ENCODE measurements at places on chromosomes 2 and 18. TPM values are rescaled to one million over a fixed set of nuclear protein-coding genes. Genes with fewer than 3 reads are reported as not detected.

IDH1 gene
- total RNA-seq, result 166 TPM

HTR2B gene
- total RNA-seq, result not detected

C2orf15 gene
- total RNA-seq, result 6.9 TPM

DNA sequence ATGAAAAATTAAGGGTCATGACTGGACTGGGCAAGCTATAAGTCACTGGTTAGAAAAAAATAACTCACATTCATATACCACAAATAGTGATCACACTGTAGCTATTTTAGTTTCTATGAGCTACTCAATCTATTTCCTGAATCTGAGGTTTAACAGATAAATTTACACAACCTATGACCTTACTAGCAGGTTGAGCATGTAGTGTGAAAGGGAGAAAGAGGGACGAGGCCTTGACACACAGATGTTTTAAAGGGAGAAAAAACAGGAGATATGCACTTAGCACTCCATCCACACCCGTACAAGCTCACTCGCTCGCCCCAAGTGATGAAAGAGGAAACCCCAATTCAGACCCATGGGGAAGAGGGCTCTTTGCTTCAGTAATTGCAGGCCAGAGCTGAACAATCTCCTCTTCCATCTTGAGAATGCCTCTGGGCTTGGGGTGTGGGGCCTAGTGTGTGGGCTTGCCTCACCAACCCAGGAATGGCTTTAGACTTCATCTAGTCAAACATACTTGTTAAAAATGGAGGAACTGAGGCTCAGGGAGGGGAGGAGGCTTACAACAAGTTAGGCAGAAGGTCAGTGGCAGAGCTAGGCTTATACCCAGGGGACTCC, 10.7 kb downstream of the CYRIA start:
- H3K27ac ChIP-seq, result no peak overlapping the region
- H3K4me3 ChIP-seq, result no peak overlapping the region
- H3K27me3 ChIP-seq, result peaks cover 13% of the 10 kb centered on the region
- H3K4me1 ChIP-seq, result peaks cover 16% of the 10 kb centered on the region
- DNase-seq, result no peak

DNA sequence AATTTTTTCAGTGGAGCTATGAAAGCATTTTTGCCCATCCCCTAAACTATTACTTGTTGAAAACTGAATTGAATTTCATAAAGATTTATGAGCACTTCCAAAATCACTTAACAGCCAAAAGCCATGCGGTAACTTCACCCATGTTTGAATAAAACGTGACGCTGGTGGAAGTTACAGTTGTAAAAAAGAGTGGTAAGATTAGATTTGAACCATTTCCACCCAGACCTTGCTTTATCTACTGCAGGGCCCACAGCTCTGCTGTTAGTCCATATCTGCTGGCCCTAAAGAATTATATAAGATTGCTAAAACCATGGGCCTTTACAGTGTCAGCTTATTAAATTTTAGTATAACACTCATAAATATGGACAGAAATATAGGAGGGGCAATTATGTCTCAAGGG, 15.5 kb upstream of the ITGA4 start:
- no peak overlapping the region for H3K4me3 ChIP-seq
- DNase-seq, result no peak
- no peaks in the 10 kb centered on the region for H3K36me3 ChIP-seq
- H3K27me3 ChIP-seq, result no peaks in the 10 kb centered on the region

GRCh38 chr2:39689876-39690275, 24.2 kb downstream of the TMEM178A start:
- DNase-seq, result no peak
- H3K27me3 ChIP-seq, result peaks cover 39% of the 10 kb centered on the region
- no peak overlapping the region for H3K27ac ChIP-seq

GRCh38 chr2:200467806-200468681, 41.8 kb downstream of the KCTD18 start:
- no peaks in the 10 kb centered on the region for H3K27me3 ChIP-seq

DNA sequence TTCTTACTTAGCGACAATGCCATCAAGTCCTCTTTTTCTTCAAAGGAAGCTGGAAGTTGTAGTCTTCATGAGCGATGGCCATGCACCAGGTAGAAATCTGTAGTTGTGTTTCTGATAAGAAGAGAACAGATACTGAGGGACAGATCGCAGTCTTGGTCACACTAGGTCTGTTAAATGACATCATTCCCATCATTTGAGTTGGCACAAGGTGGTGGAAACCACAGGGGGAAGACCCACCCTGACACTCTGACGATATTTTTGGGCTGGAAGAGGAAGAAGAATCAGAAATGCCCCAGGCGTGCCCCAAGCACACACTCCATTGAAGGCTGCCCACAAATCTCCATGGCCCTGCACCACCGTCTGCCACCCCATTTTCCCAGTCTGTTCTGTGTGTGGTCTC, 89.0 kb upstream of the BOD1L2 start:
- H3K36me3 ChIP-seq, result no peaks in the 10 kb centered on the region
- peaks cover 6% of the 10 kb centered on the region for H3K4me1 ChIP-seq
- no peak overlapping the region for H3K4me3 ChIP-seq
- no peaks in the 10 kb centered on the region for H3K27me3 ChIP-seq

DNA sequence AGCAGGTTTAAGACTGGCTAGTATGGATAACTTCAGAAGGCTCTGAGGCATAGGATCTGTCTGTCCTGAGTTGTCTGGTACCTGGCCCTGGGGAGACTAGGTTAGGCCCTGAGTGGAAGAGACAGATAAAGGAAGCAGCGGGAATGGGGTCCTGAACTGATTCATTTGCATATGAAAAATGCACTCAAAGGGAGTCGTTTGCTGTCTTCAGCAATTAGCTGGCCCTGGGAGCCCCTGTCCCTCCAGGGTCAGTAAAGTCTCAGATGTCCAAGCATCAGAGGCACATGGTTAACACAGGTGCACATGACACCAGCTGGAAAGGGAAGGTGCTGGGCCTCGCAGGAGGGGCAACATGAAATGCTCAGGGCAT, 172.4 kb downstream of the ACOXL start:
- no peaks in the 10 kb centered on the region for H3K4me1 ChIP-seq
- H3K4me3 ChIP-seq, result no peak overlapping the region
- no peak overlapping the region for H3K27ac ChIP-seq
- peaks cover 64% of the 10 kb centered on the region for H3K27me3 ChIP-seq
- DNase-seq, result no peak

DNA sequence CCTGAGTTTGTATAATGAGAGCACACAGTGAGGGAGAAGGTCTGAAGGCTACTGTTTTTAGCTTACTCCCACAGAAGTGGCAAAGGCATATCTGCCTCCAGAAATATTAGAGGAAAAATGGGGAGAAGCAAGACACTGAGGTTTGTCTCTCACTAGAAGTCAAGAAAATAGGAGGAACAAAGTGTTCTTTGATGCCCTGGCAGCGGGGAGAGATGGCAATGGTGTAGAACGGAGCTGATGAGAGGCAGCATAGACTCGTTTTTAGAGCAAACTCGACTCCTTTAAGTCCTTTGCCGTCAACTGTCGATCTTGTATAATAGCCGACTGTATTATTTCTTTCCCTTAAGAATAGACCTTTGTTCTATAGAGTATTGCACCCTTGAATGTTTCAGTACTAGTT, 73.8 kb downstream of the ANKRD44 start:
- no peaks in the 10 kb centered on the region for H3K27me3 ChIP-seq
- H3K27ac ChIP-seq, result no peak overlapping the region
- H3K36me3 ChIP-seq, result no peaks in the 10 kb centered on the region
- DNase-seq, result no peak

DNA sequence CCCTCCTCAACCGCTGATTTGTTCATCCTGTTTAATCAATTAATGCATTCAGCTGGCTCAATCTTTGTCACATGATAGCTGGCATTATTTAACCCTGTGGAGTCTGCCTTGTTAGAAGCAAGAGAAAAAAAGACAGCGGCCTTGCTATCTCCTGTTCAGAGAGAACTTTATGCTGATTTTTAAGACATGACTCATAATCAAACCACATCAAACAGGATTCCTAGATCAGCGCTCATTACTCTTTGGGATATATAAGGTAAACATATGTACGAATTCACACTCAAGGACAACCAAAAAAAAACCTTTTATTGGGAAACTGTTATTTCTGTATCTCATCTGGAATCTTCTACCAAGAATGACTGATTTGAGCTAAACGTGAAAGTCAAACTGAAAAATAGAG, 195.1 kb downstream of the C1D start:
- H3K36me3 ChIP-seq, result no peaks in the 10 kb centered on the region
- H3K4me3 ChIP-seq, result no peak overlapping the region
- no peak for DNase-seq
- peaks cover 47% of the 10 kb centered on the region for H3K27me3 ChIP-seq

DNA sequence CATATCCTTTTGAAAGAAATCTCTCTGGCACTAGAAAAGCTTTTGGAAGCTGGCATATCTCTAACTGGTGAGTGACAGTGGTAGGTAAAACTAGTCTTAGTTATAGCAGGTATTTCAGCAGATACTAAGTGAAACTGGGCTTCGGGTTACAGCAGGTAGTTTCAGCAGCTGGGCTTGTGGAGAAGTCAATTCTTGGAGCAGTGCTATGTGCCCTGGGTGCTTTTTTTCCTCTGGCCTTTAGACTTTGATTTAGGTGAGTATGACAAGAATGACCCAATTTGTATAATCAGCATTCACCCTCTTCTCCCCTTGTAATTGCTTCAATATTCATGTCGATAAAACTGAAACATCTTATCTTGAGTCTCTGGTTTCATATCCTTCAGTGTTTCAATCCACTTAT, 123.1 kb downstream of the KYNU start:
- no peaks in the 10 kb centered on the region for H3K27me3 ChIP-seq
- no peak overlapping the region for H3K27ac ChIP-seq
- H3K4me1 ChIP-seq, result peaks cover 9% of the 10 kb centered on the region
- no peak for DNase-seq
- H3K36me3 ChIP-seq, result peaks cover 16% of the 10 kb centered on the region

DNA sequence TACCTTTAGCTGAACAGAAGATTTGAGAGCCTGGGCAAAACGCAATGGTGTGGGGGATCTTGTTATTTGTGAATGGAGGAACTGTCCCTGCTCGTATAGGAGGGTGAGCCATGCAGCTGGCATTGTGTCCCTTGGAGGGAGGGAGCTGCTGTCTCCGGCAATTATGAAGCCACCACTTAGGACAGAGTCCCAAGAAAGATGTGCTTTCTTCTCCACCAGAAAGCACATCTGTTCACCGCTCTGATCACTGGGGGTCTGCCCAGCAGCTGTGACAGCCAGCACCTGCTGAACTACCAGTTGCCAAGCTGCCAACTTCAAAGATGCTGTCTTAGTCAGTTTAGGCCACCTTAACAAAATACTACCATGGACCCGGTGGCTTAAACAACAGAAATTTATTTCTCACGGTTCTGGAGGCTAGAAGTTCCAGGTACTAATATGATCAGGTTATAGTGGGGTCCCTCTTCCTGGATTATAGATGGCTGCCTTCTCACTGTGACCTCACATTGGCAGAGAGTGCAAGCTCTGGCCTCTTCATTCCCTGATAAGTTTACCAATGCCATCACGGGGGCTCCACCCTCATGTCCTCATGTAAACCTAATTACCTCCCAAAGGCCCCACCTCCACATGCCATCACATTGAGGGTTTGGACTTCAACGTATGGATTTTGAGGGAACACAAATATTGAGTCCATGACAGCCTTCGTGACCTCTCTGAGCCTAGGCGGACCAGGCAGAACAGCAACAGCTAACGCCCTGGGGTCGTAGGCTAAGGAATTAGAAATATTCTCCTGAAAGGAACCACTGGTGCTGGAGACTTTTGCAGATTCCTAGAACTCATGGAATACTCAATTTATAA, 148.3 kb downstream of the RHBDD1 start:
- DNase-seq, result no peak
- no peaks in the 10 kb centered on the region for H3K36me3 ChIP-seq
- no peaks in the 10 kb centered on the region for H3K27me3 ChIP-seq
- no peak overlapping the region for H3K4me3 ChIP-seq
- no peaks in the 10 kb centered on the region for H3K4me1 ChIP-seq
- no peak overlapping the region for H3K27ac ChIP-seq
